ENCODE measurements at places on chromosomes 3 and 15.
A peak's percentile ranks its signal among the peaks of the same experiment; 100 is the strongest.

DNA sequence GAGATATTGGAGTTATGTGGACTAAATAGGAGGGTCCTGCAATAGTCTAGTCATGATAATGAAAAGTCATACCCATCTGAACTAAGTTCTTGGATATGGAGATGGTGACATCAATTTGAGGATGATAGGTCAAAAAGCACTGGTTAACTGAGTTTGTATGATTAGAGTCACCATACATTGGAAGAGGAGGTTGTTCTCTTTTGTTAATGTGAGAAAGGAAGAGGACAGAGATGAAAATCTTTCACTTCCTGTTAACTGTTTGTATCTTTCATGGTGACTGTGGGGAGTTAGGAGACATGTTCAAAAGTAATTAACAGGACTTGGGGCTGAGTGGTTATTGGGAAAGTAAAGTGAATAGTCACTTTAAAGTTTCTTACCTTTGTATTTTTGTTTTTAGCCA, 11.1 kb downstream of the TMEM62 start:
- no peak for DNase-seq

DNA sequence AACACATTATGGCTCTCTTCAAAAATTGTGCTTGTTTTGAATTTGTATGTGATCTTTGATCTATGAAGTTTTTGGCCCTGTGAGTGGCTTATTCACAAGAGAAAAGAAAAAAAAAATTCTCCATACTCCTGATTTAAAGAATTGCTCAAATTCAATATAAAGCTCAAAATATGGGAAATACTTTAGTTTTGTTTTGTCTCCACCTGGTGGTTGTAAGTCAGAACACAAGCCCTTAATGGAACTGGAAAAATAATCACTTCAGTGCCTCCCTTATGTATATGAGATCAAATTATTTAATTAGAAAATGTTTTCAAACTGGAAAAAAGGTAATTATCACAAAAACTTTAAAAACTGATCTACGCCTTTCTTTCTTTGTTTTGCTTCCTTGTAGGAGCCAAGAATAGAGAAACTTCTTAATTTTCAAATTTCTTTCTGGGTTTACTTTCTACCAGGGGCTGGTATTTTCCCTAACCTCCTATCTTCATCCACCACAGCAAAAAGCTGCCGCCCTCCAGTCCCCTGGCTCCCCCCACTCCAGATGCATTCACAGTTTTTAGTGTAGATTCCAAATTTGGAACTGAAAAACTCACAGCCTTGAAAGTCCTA, 50.6 kb downstream of the SERP1 start:
- peak; percentile 16 for DNase-seq

DNA sequence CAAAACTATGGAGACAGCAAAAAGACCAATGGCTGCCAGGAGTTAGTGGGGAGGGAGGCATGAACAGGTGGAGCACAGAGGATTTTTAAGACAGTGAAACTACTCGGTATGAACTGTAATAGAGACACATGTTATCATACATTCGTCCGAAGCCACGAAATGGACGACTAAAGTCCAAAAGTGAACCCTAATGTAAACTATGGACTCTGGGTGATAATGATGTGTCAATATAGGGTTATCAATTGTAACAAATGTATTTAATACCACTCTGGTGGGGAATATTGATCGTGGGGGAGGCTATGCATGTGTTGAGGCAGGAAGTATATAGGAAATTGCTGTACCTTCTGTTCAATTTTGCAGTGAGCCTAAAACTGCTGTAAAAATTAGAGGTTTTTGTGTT, 107.0 kb downstream of the CPN2 start:
- DNase-seq: no peak

DNA sequence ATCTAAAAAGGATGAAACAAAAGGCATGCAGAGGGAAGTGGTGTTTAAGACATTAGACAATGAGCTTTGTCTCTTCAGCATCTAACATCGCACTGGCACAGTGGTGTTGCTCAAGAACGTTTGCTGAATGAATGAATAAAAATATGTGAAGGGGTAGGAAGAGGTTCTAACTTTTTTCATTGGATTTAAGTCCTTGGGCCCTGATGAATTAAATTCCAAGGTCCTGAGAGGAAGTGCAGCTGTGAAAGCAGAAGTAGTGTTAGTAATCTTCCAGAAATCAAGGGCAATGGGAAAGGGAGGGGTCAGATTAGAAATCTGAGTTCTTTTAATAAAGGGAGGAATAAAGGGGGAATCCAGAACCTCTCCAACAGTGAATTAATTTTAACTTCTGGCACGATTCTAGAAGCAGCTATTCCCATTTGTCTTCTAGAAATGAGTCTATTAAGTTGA, 29.6 kb downstream of the TLNRD1 start:
- DNase-seq: no peak

DNA sequence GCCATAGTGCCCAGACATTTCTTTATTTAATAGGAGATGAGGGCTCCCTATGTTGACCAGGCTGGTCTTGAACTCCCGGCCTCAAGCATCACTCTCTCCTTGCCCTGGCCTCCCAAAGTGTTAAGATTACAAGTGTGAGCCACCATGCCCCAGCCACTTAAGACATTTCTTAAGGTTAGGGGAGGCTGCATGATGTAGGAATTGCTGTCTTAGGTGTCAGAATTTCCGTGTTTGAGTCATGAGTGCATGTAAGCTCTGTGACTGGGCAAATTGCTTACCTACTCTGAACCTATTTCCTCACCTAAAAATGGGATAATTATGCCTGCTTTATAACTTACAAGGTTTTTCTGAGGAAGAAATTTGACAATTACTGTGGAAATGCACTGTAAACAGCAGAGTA, 34.2 kb upstream of the SIAH2 start:
- DNase-seq: no peak

- DNase-seq: no peak
Measured at GRCh38 chr3:55631766-55632331, 144.7 kb upstream of the WNT5A start.

DNA sequence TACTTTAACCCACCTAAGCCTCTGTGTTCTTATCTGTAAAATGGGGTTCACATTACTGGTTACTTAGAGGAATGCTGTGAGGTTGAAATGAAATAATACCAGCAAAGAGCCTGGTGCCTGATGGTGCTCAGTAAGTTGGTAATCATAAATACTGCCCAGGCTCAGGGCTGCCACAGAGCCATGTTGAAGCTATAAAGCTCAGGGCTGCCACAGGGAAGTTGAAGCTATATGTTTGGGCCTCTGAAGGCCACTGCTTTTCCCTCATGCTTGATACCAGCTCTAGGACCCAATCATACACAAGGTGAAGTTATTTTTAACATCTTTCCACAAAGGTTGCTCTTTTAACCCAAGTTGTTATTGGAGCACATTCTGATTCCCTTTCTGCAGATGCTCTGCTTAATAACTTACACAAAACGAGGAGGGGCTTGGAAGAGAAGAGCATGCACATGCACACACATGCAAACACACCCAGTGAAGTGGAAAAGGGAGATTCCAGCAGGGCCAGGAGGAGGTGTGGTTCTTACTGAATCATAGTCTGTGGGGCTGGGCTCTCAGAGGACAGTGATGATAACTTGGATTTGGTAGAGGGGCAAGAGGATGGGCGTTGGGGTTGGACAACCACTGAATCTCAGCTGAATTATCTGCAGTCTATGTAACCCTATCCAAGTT, 17.4 kb downstream of the PARP14 start:
- no peak for DNase-seq

GRCh38 chr3:79344876-79345871, 422.6 kb downstream of the ROBO1 start:
- DNase-seq: no peak

- no peak for DNase-seq
Measured at GRCh38 chr3:60153221-60153999, 1097.8 kb downstream of the FHIT start.

DNA sequence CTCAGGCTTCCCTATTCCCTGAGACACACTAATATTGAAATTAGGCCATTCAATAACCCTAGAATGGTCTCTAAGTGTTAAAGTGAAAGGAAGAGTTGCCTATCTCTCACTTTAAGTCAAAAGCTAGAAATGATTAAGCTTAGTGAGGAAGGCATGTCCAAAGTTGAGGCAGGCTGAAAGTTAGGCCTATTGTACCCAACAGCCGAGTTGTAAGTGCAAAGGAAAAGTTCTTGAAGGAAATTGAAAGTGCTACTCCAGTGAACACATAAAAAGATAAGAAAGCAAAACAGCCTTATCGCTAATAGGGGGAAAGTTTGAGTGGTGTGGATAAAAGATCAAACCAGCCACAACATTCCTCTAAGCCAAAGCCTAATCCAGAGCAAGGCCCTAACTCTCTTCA, 117.9 kb upstream of the SPATA12 start:
- DNase-seq: no peak

- DNase-seq: no peak
Measured at GRCh38 chr3:172209333-172210321, 170.2 kb downstream of the FNDC3B start.

DNA sequence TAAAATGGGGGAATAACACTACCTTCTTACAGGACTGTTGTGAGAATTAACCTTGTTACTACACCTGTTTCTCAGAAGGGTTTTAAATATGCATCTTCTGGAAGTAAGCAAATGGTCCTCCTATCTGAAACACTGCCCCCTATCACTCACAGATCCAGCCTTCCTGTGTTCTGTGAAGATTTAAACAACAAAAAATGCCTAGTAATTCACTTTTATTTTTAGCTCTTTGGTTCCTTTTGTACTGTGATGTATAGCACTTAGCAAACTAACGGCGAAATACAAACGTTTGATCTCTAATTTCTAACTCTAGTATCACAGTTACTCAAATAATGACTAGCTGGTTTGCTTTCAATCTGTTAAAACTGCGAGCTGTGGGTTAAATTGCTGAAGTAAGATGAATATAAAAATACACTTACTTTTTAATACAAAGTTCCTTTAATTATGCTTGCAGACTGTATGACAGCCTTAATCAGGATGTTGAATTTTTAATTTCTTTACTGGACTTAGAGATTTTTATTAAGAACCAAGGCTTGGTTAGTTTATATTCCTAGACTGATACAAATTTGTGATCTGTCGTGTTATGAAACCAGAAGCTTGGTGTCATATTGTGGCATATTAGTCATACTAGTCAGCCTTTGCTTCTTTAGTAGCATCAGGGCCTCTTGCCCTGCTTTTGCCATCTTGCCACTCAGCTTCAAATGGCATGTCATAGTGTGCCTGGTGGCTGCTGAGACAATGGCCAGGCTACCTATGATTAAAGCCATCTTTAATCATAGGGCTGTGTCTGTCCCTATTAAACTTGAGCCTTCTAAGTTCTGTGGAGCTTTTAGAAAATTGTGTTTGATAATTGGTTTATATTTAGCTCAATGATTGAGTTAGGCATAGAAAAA, 9.2 kb downstream of the EIF3J start:
- peak; percentile 26 for DNase-seq

DNA sequence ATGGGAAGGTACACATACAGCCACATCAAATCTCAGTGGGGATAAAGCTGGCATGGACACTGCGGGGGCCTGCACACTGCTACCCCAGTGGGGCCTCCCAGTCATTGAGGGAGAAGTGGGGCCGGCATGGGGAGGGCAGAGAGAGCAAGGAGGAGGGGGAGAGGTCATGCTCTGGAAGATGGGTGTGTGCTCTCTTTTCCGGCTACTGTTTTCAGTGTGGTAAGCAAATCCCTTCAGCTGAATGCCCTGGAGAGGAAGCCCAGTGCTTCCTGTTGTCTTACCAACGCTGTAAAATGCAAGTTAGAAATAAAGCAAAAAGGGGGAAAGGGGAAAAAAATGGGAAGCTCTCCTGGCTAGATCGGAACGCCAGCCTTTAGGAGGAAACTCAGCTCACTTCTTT, 30.8 kb downstream of the NRROS start:
- DNase-seq: peak; percentile 27

GRCh38 chr3:61610316-61610715, 48.9 kb downstream of the PTPRG start:
- no peak for DNase-seq

DNA sequence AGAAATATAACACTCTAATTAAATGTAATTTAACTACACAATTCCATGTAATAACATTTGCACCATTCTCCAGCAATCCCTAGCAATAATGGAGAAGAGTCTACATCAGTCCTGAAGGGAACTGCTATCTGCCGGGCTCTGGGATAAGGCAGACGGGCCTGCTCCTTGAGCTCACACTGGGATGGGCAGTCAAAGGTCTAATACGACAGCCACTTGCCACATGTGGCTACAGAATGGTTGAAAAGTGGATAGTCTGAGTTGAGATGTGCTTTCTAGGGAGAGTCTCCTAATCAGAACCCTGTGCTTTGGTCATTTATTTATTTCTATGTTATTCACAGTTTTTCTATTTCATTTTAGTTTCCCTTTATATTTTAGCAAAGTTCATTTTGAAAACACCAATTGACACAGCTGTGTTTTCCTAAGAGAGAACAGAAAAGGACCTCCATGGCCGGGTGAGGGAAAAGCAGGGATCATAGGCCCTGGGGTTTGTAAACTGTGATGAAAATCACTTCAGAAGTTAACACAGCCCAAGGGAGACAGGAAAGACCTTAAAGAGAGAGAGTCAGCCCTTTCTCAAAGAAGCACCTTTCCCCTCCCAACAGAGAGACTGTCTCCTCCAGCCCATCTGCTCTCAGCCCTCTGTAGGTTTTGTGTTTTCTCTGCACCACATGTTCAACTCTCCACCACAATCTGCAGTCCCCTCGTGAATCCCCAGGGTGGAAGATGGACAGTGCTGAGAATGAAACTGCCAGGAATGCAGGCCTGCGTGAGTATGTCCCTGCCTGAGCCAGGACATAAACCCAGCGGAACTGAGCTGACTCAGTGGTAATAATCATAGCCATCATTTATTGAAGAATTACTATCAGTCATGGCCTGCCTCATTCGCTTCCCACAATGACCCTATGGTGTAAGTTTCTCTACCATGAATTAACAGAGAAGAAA, 11.6 kb downstream of the FSIP1 start:
- no peak for DNase-seq

GRCh38 chr3:46713898-46714552, 3.6 kb downstream of the PRSS50 start:
- no peak for DNase-seq

GRCh38 chr3:25574172-25574765, 90.4 kb downstream of the TOP2B start:
- no peak for DNase-seq

DNA sequence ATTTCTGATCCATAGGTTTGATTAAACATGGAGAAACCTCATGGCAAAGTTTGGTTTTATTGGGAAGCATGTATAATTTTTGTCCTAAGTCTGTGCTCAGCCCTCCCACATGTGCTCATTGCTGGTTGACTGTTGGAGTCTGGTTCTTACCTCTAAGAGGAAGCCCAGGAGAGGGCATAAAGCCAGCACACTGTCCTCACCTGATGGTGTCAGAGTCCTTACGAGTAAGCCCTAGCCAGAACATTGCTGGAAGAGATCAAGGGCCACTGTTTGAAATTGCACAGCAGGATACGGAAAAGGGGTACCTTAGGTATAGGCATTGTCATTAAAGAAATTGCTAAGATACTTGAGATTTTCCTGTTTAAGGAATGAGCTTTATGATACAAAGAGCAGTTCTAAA, 21.3 kb downstream of the MLH1 start:
- DNase-seq: no peak

- DNase-seq: no peak
Measured at GRCh38 chr3:124769462-124769861, 39.2 kb downstream of the UMPS start.

- no peak for DNase-seq
Measured at GRCh38 chr15:59998950-59999611, 5.0 kb upstream of the FOXB1 start.

All from CD4-positive, alpha-beta T cell treated with Interleukin-17A for 4 hours (primary cell).